ENCODE measurements at places on chromosomes 16 and 17.

GRCh38 chr17:81493198-81494038, 19.2 kb downstream of the ACTG1 start:
- DNase-seq: no peak

DNA sequence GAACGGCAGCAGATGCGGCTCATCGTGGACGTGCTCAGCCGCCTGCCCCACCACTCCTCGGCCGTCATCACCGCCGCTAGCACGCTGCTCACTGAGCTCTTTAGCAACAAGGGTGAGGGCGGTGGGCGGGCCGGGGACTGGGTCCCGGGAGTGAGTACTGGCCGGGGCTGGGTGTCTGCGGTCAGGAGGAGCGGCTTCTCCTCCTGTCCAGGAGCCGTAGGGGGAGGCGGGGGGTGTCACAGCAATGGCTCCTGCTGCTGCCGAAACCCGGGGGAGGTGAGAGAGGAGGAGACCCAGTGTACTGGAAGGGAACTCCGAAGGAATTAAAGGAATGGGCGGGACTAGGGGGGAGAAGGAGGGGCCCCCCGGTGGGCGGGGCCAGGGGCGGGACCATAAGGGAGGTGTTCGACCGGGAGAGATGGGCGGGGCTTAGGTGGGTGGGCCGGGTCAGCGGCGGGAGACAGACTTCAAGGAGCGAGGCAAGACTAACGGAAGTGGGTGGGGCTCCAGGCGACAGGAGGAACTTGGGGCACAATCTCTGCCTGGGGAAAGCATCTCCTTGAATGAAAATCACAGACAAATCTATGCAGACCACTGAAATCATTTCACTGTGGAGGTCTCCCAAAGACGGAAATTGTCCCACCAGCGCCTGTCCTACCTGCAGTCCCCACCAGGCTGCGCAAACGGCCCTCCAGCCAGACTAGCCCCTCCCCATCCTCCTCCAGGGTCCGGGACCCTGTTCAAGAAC, 2.4 kb downstream of the NAGS start:
- DNase-seq: peak; percentile 89

GRCh38 chr17:43578699-43579565, 32.8 kb upstream of the ETV4 start:
- DNase-seq: peak; percentile 15

- no peak for DNase-seq
Observed at GRCh38 chr17:40122136-40122998, 596 bp downstream of the MSL1 start.

- no peak for DNase-seq
Observed at GRCh38 chr16:46894036-46894672, 10.0 kb downstream of the GPT2 start.

DNA sequence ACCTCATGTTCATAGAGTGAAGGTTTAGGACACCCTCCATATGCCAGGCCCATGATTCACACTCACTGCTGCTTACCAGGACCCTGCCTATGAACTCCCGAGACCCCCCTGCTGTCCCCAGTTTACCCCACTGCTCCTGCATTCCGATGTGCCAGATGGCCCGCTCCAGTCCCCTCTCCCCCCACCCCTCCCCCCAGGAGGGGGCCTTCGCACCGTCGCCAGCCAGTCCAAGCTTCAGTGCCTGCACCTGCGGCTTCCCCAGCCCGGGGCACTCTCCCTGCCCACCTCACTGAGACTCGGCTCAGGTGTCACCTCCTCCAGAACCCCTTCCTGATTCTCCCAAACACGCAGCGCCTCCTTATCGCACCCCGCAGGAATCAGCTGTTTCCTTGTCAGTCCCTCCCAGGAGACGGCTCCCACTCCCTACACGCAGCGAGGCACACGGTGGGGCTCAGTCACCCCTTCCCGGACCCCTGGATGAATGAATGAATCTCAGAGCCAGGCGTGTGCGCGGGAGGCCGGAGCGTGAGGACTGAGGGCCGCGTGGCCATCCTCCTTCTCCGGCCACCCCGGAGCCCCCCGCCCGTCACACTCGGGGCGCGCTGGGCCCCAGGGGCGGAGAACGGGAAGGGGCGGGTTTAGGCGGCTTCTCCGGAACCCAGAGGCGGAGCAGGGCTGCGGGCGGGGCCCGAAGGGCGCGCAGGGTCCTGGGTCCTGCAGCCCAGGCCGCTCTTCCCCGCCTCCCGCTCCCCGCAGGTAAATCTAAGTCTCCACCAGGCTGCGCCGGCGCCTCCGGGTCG, 1.6 kb downstream of the MYO1C start:
- no peak for DNase-seq

- DNase-seq: no peak
Observed at GRCh38 chr17:42803074-42803883, 4.6 kb downstream of the CNTD1 start.

DNA sequence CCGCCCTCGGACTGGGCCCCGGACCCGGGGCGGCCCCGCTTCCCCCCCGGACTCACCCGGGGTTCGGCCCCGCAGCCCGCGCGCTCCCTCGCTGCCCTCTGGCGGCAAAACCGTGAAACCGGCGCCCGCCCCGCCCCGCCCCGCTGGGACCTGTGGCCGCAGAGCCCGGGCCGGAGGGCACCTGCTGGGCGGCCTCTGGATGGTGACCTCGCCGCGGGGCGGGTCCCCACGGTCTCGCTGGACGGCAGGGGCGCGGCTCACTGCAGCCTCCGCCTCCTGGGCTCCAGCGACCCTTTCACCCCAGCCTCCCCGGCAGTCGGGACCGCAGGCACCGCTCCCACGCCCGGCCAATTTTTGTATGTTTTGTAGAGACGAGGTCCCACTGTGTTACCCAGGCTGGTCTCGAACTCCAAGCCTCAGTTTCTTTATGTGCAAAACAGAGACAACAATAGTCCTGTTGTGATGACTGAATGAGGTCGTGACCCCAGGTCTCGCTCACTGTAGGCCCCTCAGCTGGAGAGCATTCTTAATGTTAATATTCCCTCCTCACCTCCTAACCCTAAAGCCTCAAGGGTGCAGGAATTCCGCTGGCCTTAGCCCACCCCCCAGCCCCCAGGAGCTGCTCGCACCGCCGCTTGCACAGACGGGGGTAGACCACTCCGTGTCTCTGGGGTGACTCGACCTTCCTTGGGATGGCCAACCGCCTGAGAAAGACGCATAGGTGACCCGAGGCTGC, 33.7 kb upstream of the RPH3AL start:
- DNase-seq: no peak

DNA sequence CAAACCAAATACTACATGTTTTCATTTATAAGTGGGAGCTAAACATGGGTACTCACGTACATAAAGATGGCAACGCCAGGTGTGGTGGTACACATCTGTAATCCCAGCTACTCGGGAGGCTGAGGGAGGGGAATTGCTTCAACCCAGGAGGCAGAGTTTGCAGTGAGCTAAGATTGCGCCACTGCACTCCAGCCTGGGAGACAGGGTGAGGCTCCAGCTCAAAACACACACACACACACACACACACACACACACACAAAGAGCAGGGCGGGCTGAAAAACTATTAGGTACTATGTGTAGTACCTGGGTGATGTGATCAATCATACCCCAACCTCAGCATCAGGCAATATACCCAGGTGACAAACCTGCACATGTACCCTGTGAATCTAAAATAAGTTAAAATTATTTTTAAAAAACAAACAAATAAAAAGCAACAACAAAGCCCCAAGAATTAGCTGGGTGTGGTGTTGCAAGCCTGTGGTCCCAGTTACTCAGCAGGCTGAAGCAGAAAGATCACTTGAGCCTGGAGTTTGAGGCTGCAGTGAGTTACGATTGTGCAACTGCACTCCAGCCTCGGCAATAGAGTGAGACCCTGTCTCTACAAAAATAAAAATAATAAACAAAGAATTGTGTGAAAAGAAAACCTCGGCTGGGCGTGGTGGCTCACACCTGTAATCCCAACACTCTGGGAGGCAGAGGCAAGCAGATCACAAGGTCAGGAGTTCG, 11.9 kb upstream of the FAAP100 start:
- DNase-seq: no peak

DNA sequence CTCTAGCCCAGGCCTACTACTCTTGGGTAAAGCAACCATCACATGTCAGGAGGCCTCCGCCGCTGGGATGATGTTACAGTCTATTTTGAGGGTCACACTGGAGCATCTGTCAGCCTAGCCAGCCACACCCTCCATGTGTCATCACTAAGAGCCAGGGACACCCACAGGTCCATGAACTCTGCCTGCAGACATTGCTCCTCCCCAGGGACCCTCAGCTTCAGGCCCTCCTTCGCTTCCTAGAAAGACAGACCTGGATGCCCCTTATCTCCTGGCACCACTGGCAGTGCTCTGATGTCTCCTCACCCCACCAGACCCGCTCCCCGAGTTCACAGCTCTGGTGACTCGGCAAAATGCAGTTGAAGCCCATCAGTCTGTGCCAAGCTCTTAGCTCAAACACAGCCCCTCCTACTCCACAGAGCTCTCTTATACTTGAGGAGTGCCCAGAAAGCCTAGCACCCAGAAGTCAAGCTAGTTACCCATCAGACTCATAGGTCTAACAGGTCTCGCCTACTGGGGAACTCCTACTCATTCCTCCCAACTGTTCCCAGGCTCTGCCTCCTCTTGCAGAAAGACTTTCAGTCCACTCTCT, 5.9 kb downstream of the RANBP10 start:
- DNase-seq: no peak

DNA sequence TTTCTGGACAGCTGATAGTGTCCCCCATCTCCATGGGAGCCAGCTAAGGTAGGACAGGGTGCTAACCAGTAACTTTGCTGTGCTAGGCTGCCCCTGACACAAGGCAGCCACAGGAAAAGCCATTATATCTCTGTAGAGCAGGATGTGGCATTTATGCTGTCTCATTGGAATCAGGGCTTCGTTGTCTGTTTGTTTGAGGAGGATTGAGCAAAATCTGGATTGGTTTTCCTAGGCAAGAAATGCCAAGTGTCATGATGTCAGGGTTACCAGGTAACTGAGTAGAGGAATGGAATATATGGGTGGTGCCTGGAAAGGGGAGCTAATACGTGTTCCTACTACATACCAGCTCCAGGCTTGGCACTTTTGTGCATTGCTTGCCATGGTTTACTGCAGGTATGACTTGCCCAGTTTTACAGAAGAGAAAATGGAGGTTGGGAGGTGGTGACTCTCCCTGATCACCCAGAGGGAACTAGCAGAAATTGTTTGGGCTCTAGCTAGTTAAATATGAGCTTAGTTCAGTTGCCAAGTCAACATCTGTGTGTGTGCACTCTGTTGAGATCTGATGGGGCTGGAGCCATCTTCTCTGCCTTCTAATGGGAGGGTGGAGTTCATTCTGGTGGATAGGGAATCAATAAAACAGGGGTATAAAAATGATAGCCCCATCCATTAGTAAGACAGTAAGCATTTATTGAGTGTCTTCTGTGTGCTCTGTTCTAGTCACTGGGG, 33.9 kb downstream of the GNAO1 start:
- DNase-seq: no peak

DNA sequence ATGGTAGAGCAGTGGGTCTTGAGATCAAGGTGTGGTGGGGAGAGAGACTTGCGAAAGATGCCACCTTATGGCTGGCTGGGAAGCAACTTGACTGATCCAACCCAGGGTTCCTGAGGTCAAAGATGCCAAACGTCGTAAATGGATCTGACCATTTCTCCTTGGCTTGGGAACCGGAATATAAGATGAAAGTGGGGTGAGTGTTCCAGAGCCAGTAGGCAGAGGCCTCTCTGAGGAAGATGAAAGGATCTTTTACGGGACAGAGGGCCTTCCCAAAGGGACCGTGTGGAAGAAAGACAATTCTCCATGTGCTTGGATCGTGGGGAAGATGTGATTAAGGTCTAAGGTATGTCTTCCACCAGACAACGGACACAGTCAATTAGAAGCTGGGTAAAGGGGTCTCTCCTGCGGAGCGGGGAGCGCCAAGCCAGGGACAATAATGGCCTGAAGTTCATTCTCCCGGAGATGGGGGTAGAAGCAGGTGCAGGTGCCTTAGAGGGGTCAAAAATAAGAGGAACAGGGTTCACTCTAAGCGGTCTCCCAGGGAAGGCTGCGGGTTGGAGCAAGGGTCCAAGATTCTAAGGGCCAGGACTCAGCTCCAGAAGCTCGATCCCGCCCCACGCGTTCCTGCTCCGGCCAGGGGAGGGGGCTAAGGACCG, 800 bp downstream of the FXR2 start:
- DNase-seq: no peak

DNA sequence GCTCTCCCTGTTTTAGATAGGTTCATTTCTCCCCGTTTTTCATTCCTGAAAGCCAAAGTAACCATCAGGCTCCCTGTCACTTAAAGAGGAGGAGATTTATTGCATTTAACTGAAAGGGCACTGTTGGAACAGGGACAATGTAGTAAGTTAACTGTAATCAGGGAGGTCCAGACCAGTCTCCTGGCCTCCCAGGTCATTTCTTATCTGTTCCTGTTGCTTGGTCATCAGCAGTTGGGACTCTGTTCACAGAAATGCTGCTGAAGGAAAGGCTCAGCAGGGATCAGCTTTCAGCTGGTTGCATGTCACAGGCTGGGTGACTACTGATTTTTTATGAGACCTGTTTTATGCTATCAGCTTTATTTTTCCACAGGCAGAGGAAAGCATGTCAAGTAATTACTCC, 622.6 kb upstream of the GOT2 start:
- DNase-seq: no peak

- DNase-seq: no peak
Observed at GRCh38 chr17:65064452-65065019, 8.0 kb upstream of the GNA13 start.

DNA sequence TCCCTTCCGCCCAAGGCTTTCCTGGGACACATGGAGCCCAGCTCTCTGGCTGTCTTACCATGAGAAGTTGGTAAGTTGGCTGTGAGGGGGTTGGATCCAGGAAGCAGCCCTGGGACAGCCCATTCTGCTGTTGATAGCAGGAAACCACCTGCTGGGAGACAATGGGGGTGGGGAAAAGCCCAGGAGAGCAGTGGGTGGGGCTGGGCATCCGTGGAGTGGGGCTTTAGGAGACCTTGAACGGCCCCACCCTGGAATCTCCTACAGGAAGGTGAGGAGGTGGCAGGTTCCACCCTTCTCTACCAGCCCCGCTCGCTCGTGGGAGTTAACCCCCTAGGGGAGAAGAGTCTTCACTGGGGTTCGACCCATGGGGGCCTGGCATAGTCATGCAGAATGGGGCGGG, 5.8 kb downstream of the TMEM92 start:
- DNase-seq: no peak

- no peak for DNase-seq
Observed at GRCh38 chr17:11871773-11872172, 125.5 kb downstream of the ZNF18 start.

DNA sequence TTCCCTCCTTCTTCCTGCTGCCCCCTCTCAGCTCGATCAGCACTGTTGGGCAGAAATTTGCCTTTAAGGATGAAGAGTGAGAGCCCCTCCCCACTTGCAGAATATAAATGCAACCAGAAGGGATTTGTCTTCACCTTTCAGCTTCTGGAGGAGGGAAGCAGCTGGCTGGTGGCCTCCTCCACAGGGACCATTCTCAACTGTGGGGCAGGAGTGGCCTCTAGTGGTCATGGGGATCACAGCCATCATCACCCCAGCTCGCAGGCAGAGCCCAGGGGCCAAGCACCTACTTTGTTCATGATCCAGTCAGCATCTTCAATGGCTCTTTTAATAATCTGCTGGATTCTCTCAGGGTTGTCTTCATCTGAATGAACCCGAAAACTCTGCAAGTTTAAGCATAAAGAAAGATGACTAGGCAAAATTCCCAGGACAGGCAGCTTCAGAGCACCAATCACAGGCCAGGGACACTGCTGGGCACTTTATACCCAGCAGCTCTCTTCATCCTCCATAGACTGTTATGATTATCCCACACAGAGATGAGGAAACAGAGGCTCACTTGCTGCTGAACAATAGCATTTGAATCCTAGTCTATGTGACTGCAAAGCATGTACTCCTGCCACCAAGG, 13.1 kb downstream of the LYRM9 start:
- DNase-seq: peak; percentile 26

All from GM12864 (cell line).